ENCODE measurements at places on chromosomes 3 and 15.

- DNase-seq, result no peak
Observed at GRCh38 chr15:94535298-94536048, 304.1 kb downstream of the MCTP2 start.

GRCh38 chr15:78640527-78641101 is 396 bp downstream of the CHRNB4 start:
- no peak for DNase-seq

GRCh38 chr3:10292505-10293419 is at the start of gene GHRL:
GHRL (minus strand) TSS chr3:10292947; CDS start chr3:10290180, 2,767 bp downstream.
- no peak for DNase-seq

- no peak for DNase-seq
Observed at GRCh38 chr3:119582178-119582577, 2.9 kb downstream of the ADPRH start.

GRCh38 chr15:68275165-68275746 is 2.3 kb upstream of the FEM1B start:
- DNase-seq, result no peak

DNA sequence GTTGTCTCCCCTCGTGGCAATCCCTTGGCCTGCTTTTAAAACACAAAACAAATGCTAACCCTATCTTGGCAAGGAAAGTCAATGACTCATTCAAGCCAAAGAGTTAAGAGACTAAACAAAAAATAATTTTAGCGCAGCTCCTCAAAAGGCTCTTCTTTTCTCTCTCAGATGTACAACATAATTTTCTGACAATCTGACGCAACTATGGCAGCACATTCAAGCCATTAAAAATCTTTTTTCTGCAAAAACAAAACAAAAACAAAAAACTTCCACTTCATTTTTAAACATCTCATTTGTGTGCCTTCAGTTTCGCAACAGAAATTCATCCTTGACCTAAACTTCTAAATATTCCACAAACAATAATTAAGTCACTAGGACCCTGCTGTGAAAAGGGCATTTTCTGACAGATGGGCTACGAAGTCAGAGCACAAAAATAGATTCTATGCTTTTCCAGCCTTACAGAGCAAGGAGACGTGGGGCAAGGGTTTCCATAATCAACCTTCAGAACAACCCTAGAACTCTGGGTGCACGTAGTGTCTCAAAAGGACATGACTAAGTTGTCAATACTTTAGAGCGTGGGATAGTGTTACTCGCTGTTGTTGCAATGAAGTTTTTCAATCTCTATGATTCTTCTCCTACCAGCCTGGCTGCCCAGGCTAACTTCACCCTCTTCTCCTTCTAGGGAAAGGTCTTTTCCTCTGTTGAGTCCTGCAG is 84.3 kb downstream of the MB21D2 start:
- no peak for DNase-seq

- DNase-seq, result no peak
Observed at GRCh38 chr15:65918945-65919344, 49.7 kb downstream of the RAB11A start.

DNA sequence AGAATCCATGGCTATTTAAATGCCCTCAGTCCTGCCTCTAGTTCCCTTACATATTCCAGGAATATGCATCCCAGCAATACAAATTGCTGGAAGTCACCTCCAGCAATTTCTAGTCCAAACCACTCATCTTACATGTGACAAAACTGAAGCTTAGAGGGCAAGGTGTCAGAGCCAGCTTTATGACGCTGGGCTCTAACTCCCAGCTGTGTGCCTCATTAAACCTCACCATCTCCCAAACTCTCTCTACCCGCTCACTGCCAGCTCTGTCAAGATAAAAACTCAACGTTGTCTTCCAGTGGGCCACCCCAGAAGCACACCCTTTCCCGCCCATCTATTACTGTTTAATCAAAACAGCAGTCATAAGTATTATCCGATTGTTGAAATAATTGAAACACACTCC is 7.9 kb downstream of the TNIK start:
- no peak for DNase-seq

- no peak for DNase-seq
Observed at GRCh38 chr3:41239587-41239986, 40.3 kb downstream of the CTNNB1 start.

- no peak for DNase-seq
Observed at GRCh38 chr15:74209997-74210671, 7.5 kb upstream of the STRA6 start.

- no peak for DNase-seq
Observed at GRCh38 chr15:92161039-92161670, 232.5 kb upstream of the ST8SIA2 start.

DNA sequence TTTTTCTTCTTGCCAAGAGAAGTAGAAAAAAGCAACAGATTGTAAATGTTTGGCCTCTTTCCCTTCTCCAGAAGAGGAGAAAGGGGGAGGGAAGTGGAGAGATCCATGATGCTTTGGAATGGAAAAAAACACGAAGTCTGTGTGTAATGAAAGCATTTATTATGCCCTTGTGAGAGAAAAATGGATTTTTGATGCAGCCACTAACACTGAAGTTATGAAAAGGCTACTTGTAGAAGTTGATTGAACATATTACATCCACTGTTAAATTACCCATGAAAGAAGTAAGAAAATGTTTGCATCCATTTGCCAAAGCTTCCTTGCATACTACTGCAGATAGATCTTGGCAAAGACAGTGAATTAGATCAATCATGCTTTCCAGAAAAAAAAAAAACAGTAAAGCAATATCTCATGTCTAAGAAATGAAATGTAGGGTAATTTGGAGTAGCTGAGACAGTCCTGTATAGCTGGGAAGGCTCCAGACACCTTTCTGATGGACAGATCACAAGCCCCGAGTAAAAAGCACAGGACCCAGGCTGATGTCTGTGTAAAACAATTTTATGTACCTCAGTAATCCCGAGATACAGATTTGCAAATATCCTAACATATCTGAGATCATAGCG is 295.5 kb downstream of the PLOD2 start:
- DNase-seq, result no peak

GRCh38 chr3:51927061-51927977 is 14.4 kb downstream of the RRP9 start:
- DNase-seq, result no peak

- DNase-seq, result no peak
Observed at GRCh38 chr3:51371943-51372557, 13.0 kb upstream of the MANF start.

DNA sequence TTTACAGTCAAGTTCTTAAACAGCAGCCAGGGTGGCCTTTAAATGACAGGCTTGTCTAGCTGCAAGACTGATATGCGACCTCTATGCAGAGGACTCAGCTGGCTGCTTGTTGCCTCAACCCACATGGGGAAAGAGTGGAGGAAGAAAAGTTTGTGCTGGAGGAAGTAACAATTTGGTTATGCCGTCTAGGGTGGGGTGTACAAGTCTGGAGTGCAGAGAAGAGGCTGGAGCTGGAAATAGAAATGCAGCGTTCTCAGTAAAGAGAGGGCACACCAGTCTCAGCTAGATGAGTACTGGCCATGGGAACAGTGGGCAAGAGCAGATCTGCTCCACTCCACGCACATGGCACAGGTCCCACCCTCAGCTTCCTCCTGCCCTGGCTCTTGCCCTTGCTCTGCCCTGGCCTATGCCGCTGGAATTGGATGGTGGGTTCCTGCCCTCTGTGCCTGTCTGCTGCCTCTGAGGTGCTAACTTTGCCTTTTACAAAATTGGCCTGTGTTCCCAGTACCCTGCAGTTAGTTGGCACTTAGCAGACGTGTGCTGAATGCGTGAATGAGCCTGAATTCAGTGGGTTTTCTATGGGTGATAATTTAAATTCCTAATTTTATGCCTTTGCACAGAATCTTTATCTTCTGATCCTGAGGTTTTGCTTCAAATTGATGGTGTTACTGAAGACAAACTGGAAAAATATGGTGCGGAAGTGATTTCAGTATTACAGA is 59.7 kb upstream of the FURIN start:
- DNase-seq, result no peak

- no peak for DNase-seq
Observed at GRCh38 chr3:12372741-12373280, 83.9 kb downstream of the PPARG start.

DNA sequence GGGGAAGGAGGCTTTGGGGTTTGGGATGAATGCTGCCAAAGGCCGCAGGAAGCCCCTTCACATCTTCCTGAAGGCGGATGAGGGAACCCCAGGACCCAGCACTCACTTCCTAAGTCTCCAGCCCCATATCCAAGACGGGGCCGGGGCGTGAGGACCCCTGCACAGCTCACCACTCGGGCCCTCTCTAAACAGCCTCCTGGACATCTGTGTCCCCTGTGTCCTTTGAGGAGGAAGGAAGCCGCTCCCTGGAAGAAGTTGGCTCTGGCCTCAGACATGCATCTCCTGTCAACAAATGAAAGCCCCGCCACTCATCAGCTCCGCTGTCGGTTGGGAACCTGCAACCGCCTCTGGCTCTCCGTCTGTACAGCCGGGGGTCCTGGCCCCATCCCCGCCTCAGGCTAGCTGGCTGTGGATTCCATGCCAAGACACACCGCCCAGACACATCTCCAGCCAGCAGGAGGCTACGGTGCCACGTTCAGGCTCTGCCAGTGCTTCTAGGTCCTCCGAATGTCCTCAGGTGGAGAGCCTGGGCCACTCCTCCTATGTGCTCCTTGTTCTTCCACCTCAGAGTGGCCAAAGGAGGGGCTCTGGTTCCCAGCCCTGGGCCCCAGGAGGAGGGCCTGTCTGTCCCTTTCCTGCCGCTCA is 140.0 kb upstream of the MEF2A start:
- no peak for DNase-seq

GRCh38 chr3:171001250-171001893 is 25.1 kb downstream of the SLC2A2 start:
- DNase-seq, result no peak

GRCh38 chr3:67646586-67647234 is 7.7 kb downstream of the SUCLG2 start:
- DNase-seq, result no peak

DNA sequence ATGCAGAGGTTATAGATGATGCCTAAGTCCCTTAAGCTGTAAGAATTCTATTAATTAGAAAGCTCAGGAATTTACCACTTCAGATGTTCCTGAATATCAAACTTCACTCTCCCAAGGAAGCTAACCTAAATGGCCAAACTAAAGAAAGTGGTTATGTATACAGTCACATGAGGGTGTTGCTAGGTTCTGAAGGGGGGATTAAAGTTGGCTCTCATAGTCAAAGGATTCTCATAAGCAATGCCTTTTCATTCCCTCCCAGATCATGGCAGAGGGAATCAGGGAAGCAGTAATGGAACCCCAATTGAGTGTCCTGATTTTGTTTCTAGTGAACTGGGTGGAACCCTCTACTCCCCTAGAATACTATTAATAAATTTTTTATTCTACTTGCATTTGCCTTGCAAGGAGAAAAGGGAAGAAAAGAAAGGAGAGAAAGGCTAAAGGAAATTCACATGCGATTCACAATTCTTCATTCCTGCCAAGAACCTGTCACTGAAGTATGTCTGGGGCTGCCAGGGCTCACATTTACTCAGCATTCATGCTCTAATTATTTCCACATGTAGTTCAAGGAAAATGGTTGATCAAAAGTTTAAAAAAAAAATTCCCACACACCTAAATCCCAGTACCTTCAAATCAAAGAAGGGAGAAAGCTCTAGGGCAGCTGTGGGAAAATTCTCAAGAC is 25.1 kb downstream of the FSTL1 start:
- DNase-seq, result no peak

- peak; percentile 29 for DNase-seq
Observed at GRCh38 chr3:22734207-22734606, 468.9 kb upstream of the UBE2E2 start.

Measured in renal cortex interstitium (tissue), 15 donors.